Bronchial smooth muscle cell (primary cell): ENCODE measurements at places on chromosomes 2 and 18. TPM values are rescaled to one million over a fixed set of nuclear protein-coding genes. Genes with fewer than 3 reads are reported as not detected.

TMEM17 gene
- 1.9 and 2.5 TPM in 2 replicates for total RNA-seq

SCN2A gene
- total RNA-seq, result 3.3 and 10.9 TPM in 2 replicates

DNAJC5G gene
- not detected in 2 replicates for total RNA-seq

SATB2 gene
- total RNA-seq, result 28.8 and 42.9 TPM in 2 replicates
